EH (cell line): ENCODE measurements at places on chromosomes 12 and 14.
A peak's percentile ranks its signal among the peaks of the same experiment; 100 is the strongest.

DNA sequence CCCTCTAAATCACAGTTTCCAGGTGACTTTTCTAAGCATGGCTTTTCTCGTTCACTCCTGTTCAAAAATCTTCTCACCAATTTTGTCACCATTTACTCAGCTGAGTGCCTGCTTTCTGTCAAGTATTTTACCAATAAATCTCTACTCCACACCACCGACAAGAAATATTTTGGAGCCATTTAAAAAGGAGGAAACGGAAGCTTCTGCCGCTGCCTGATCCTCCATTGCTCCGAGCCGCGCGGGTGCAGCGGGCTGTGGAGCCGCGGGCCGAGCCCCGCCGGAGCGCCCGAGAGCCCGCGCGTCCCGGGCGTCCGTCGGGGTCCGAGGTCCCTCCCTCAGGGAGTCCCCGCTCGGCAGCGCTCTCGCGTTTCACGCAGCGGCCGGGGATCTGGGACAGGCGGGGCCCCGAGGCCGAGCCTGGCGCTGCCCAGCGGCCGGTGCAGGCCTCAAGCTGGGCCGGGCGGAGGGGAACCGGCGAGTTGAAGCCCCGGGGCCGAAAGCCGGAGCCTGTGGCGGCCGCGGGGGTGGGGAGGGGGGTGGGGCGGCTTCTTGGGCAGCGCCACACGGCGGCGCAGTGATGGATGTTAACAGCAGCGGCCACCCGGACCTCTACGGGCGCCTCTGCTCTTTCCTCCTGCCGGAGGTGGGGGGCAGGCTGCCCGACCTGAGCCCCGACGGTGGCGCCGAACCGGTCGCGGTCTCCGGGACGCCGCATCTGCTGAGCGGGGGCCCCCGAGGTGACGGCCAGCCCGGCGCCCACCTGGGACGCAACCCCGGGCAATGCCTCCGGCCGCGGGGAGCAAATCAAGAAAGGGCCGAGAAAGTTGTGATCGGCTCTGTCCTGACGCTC lies 1.1 kb upstream of the HEBP1 start:
- peak; percentile 65 for DNase-seq

GRCh38 chr14:26765768-26766520 lies 168.1 kb upstream of the NOVA1 start:
- DNase-seq, result no peak

DNA sequence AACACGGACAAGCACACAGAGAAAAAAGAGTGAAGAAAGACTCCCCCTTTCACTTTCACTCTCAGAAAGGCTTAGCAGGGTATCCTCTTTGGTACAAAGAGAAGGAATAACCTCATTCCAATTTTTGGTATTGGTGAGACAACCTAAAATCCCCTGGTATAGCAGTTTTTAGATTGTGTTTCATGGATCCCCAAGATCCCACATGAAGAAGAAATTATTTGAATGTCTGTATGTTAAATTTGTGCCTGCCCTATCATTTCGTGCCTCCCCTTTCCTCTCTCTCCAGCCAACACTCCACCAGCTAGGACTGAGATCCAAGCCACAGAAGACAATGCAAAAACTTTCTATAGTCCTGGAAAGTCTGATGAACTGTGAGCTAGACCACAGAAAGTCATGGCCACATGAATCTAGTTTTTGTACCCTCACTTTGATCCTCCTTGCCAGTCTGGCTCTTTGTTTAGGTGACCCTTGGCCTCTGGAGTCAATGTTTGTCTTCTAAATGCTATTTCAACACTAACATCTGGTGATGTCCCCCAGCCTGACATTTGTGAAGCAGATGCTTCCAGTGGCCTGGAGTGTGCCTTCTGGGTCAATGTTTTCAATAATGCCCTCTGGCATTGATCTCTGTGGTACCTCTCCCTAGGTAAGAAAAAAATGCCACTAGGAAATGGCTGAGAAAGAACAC lies 181.9 kb upstream of the BMP4 start:
- DNase-seq, result no peak

GRCh38 chr12:15131431-15131830 lies 89.8 kb downstream of the RERG start:
- peak; percentile 18 for DNase-seq

DNA sequence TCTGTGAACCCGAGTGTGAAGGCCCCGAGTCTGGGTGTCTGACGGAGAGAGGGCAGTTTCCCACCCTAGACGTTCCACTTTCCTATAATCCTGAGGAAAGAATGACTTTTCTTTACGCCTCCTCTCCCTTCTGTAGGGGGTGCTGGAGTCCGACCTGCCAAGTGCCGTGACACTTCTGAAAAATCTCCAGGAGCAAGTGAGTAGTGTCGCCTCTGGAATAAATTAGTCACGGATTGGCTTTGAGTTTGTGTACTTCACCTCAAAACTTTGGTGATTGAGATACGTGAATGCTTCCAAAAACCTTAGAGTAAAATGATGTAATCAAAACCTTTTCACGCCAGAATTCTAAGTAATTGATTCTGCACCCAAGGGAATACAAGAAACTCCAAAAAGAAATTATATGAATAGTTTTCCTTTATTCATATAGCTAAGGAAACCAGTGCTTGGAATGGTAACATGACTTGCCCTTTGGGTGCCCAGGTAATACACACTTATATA lies 452 bp downstream of the NGDN start:
- DNase-seq, result no peak

GRCh38 chr14:94048691-94049624 lies 22.8 kb downstream of the OTUB2 start:
- DNase-seq, result no peak

- peak; percentile 64 for DNase-seq
These were observed 7.8 kb upstream of the DTX1 start for GRCh38 chr12:113048716-113049127.

GRCh38 chr12:82625523-82625922 lies 61.2 kb upstream of the TMTC2 start:
- DNase-seq, result no peak

DNA sequence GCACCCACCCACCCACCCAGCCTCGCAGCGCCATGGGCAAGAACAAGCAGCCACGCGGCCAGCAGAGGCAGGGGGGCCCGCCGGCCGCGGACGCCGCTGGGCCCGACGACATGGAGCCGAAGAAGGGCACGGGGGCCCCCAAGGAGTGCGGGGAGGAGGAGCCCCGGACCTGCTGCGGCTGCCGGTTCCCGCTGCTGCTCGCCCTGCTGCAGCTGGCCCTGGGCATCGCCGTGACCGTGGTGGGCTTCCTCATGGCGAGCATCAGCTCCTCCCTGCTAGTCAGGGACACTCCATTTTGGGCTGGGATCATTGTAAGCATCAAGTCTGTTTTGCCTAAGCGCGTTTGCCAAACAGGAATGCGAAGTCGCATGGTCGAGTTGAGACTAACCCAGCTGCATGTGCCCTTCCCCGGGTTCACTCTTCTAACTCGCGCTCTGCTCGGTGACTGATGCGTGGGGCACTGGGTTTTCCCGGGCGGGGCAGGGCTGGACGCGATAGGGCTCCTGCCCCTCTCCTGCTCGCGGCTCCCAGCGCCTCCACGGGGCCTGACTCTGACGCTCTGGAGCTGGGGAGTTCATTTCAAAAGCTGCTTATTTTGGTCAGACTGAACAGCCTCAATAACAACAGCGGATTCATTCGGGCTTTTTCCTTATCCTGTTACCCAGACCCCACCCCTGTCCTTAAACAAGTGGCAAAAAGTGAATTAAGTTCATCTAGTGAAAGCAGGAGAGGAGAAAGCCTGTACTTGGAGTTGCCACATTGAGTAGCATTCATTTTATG lies 458 bp downstream of the SSPN start:
- peak; percentile 57 for DNase-seq

DNA sequence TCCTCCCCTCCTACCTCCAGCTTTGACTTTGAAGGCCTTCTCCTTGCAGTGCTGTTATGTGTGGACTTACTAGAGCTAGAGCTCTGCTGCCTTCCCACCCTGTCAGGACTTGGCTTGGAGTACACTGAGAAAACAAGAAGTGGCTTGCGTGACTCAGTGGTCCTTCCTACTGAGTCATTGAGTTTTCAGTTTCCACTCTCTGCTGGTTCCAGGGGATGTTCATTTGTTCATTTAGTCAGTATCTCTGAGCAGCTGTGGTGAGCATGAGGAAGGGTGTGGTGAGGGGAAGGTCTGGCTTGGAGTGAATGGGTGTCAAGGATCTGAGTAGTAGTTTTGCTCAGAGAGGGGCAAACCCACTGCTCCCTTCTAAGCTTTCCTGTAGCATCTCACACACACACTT lies 17.2 kb upstream of the ELK3 start:
- peak; percentile 49 for DNase-seq

DNA sequence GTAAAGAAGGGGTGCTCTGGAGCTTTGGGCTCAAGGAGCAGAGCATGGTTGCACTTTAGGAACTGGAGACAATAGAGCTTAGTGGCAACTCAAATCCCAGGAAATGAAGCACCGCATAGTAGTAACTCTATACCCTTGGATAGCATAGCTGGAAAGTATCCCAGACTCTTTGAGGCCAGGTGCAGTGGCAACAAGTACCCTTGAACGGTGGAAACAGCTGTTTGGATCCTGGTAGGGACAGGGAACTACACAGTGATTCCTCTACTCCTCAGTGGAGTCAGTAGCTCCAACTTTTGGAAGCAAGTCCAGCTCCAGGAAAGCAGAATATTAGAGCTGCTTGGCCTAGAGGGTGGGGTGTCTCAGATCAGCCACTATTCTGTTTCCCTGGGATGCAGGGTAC lies 129.0 kb upstream of the WSCD2 start:
- no peak for DNase-seq

DNA sequence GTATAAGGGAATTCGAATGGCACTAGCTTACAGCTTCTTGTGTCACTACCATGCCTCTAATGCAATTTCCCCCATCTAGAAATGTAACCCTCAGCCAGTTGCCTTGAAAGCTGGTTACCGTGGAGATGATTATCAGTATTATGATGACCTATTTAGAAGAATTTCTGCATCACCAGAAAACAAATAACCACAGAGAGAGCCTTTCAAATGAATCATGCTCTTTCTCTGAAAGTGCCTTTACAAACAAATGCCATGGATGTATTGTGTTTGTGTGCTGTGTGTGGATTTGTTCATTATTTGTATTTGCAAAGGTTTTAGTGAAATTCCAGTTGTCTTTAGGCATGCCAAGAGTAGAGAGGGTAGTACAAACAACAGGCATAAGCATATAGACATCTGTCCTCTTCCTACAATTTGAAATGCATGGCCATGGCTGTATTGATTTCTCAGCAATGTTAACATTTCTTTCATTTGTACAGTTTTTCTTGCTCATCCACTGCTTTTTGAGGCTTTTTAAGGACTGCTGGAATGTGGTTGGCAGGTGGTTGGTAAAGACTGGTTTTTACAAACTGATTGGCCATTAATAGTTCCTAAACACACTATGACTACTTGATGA lies 266.5 kb downstream of the PAWR start:
- DNase-seq, result peak; percentile 94

GRCh38 chr12:123998991-123999359 lies 26.0 kb downstream of the ZNF664 start:
- peak; percentile 29 for DNase-seq

DNA sequence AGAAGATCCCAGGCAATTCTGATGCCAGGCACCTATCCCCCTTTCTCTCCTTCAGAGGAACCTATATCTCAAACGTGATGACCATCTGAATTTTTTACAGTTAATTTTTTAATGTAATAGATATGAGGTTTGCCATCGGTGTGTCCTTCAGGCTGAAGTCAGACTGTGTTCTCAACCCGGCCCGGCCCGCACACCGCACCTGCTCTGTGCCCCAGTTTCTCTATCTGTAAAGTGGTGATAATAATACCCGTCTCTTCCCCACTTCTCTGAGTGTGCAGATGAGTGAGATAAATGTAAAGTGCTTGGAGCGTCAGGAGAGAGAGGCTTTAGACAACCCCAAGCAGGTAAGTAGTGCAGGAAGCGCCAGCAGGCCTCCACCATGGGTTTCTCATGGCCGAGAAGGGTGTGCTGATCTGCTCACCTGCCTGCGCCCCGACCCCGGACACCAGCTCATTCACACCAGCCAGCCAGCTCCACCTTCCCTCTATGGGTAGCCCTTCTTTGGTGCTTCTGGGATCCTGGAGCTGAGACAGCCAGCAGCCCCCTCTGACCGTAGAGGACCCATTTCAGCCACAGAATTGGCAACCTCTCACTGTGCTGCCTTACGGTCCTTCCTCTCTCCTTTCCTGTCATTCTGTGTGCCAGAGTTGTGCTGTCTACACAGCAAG lies 80.0 kb downstream of the ZFP36L1 start:
- no peak for DNase-seq

GRCh38 chr12:127654383-127654985 lies 612.5 kb upstream of the TMEM132C start:
- DNase-seq, result no peak

- peak; percentile 32 for DNase-seq
These were observed 226.3 kb upstream of the NOS1 start for GRCh38 chr12:117587631-117588287.

DNA sequence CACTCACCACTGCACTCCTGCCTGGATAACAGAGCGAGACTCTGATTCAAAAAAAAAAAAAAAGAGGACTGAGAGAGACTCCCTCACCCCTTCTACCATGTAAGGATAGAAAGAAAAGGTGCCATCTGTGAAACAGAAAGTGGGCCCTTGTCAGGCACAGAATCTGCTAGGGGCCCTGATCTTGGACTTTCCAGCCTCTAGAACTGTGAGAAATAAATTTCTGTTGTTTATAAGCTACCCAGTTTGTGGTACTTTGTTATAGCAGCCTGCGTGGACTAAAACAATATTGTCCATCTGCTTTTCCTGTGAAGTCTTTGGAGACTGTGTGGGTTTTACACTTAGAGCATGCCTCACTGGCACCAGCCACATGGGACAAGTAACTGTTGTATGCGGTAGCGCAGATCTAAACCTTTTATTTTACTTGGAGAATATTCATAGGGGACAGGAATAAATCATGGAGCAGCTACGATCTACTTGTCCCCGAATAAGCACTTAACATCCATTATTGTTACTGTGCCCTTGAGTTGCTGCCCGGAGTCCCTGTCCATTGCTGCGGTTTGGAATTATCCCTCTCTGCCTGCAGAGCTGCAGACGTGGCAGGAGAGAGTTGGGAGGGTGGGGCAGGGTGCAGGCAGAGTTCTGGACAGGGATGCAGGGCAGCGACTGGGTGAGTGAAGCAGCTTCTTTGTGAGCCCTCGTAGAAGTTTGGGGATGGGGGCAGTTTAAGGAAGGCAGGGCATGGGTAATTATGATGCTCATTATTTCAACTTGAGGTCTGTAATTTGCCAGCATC lies 52.4 kb upstream of the STON2 start:
- DNase-seq, result no peak

GRCh38 chr12:113471619-113472171 lies at the start of gene LHX5:
Gene LHX5, minus strand, starts transcription at chr12:113471871. Its CDS starts 373 bp downstream, at chr12:113471498.
- DNase-seq, result peak; percentile 28
